HT1080 (cell line): ENCODE measurements at places on chromosomes 5 and 9.

- no peak for DNase-seq
Measured at GRCh38 chr5:134649163-134649835, 714 bp downstream of the SEC24A start.

GRCh38 chr9:8448226-8448625 is 648.6 kb upstream of the DMAC1 start:
- DNase-seq = no peak

GRCh38 chr5:41776435-41776834 is 93.8 kb downstream of the OXCT1 start:
- no peak for DNase-seq

GRCh38 chr5:53438486-53439472 is 41.6 kb upstream of the FST start:
- peak; percentile 76 for DNase-seq

GRCh38 chr5:33146881-33147280 is 293.9 kb upstream of the TARS1 start:
- peak; percentile 10 for DNase-seq

DNA sequence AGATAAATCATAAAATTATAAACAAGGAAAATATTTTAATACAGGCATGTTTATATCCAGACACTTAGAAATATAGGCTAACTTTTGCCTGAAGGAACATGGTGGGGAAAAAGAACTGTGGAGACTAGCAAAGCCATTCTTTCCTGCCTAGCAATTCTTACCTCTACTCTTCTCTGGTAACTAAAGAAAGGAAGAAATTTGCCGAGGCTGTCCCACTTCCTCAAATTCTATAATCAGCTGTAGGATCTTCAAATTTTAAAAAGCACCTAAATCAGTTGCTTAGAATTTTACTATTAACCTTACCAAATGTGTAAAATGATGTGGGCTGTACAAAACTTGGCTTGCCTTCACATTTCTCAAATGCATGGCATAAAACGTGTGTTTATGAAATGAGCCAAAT is 249.1 kb upstream of the SMARCA2 start:
- DNase-seq = no peak

- no peak for DNase-seq
Measured at GRCh38 chr5:180592176-180592575, 877 bp upstream of the SCGB3A1 start.

DNA sequence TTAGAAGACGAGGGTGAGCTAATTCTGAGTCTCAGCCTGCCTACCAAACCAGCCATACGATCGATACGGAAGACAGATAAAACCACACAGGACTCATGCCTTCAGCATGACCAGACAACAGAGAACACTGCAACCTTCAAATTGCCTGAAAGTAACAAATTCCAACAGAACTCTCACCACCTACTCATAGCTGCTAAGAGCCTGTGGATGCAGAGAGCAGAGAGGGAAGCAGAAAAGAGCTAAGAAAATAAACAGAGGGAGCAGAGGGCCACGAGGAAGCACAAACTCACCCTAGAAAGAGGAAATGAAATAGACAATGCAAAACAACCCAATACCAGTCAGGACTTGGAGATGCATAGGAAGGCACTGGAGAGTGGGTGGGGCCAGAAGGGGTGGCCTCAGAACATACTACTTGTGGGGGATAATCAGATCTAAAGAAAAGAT is 86.7 kb upstream of the TAS2R1 start:
- DNase-seq = peak; percentile 87

- DNase-seq = peak; percentile 74
Measured at GRCh38 chr5:13957032-13957645, 12.7 kb upstream of the DNAH5 start.

DNA sequence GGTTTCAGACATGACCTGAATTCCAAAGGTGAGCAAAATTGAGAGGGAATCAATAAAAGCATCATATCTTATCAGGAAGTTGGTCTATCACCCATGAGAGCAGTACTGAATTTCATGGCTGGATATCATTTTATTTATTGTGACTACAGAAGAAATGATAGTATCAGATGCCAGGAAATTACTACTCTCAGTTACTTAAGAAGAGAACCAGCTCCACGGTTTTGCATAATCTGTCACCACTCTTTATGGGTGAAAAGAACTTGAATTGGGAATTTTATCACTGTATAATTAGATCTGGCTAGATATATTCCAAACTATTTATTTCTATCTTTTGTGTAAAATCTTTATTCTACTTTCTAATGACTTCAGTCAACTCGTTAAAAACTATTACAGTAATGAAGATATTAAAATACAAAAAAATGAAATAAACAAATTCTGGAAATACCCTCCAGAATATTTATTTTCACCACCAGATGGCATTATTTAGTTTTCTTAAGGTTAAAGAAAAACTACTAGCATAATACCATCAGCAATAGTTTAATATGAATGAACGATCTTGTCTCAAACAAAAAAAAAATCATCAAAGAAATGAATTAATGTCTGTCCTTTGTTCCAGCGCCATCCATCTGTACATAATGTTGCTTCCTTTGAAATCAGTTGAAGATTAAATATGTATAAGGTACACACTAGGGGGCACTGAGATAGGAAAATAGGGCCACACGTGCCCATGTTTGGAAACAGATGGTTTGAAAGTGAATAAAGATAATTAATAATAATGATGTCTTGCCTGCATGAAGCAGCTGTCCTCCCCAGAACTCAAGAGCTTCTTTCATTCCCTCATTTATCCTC is 84.7 kb upstream of the SLCO6A1 start:
- peak; percentile 32 for DNase-seq

GRCh38 chr5:9468060-9468388 is 77.9 kb downstream of the SEMA5A start:
- peak; percentile 98 for DNase-seq

- no peak for DNase-seq
Measured at GRCh38 chr9:26801772-26802171, 90.8 kb downstream of the CAAP1 start.

DNA sequence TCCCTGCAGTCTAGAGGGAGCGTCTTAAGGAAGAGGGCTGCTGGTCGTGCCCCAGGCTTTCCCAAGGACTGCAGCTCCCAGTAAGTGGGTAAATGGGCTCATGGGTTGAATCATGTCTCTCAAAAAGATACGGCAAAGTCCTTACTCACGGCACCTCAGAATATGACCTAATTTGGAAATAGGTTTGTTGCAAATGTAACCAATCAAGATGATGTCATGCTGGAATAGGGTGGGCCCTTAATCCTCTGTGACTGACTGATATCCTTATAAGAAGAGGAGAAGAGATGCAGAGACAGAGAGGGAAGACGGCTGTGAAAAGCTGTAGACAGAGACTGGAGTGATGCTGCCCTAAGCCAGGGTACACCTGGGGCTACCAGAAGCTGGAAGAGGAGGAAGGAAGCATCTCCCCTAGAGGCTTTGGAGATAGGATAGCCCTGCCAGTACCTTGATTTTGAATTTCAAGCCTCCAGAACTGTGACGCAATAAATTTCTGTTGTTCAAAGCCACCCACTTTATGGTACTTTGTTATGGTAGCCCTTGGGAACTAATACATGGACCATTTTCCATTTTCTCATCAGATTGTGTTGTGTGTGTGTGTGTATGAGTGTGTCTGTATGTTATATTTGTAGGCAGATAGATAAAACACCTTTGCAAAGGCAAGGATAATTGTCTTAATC is 15.0 kb downstream of the GALNT10 start:
- no peak for DNase-seq

DNA sequence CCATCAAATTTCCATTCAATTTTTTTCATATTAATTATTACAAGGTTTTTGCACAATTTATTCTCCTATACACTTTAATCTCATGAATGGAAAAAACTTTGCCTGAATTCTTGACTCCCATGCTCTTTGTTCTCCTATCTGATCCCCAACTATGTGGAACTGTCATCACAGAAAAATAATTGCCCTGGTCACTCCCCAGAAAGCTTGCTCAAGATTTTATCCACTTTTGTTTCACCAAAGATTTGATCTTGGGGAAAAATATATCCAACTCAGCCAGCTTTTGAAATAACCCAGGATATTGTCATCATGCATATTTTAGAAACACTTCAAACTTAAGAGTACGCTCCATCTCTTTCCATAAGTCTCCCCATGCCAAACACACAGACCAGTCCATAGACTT is 77.7 kb upstream of the PPP2R2B start:
- DNase-seq = no peak

- DNase-seq = no peak
Measured at GRCh38 chr9:13896047-13896446, 417.9 kb downstream of the NFIB start.

GRCh38 chr5:56006094-56006493 is 11.3 kb upstream of the IL6ST start:
- no peak for DNase-seq

- no peak for DNase-seq
Measured at GRCh38 chr9:133476036-133476931, 2.6 kb downstream of the SLC2A6 start.

- DNase-seq = no peak
Measured at GRCh38 chr9:127136081-127136879, 13.8 kb upstream of the ANGPTL2 start.

GRCh38 chr5:54242297-54242696 is 68.1 kb downstream of the ARL15 start:
- DNase-seq = no peak

DNA sequence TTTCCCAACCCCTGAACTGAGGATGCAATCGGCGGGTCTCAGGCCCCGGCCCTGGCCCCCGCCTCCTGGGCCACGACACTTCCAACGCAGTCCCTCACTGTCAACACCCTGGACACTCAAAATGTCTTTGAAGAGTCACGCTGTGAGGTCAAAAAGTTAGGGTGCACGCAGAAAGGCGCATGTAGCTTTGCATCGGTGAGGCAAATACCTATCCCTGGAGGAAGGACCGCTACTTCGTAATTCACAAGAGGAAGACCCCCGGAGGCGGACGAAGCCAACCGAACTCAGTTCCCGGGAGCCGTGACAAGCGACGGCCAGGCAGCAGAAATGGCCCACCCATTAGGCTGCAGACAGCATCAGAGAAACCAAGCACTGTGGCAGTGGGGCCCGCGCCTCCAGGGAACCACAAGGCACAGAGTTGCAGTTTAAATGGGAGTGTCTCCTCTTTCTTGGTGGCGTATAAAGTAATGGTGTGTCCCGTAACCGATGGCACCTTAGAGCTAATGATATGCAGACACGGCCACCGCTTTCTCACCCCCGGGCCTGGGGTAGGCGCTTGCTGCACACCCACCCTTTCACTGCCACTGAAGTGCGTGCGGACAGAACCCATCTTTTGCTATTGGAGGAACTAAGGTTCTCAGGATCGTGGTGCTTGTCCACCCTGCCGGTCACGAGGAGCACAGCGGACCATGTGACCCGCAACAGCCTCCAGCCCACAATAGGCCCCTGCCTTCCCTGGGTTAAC is 9.0 kb downstream of the ADAMTS2 start:
- no peak for DNase-seq

GRCh38 chr9:122904466-122904822 is 715 bp downstream of the RC3H2 start:
- peak; percentile 50 for DNase-seq
